ENCODE measurements at places on chromosomes 6 and 20. TPM values are rescaled to one million over a fixed set of nuclear protein-coding genes. Genes with fewer than 3 reads are reported as not detected.

DNA sequence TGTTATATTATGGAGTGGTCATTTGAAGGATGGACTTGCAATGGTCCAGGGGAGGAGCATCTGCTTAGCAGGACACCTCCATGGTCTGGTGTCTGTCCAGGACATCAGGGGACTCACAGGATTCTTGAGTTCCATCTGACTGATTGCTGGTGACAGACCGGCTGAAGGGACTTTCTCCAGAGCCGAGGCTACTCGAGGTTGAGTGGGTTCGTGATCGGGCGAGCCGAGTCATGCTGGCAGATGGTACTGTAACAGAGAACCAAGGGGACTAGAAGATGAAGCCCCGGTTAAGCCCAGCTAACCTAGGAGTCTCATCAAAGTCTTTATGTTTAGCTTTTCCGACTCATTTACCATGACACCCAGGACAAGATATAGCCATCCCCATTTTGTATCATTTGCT is 7.5 kb upstream of the SLA2 start:
- H3K36me3 ChIP-seq: no peaks in the 10 kb centered on the region
- H3K4me1 ChIP-seq: no peaks in the 10 kb centered on the region
- no peaks in the 10 kb centered on the region for H3K27me3 ChIP-seq
- DNase-seq: no peak

- H3K4me1 ChIP-seq: no peaks in the 10 kb centered on the region
- H3K27ac ChIP-seq: no peak overlapping the region
- no peak overlapping the region for H3K4me3 ChIP-seq
- DNase-seq: no peak
- H3K27me3 ChIP-seq: no peaks in the 10 kb centered on the region
These were observed 43.8 kb downstream of the EYA2 start for GRCh38 chr20:46938434-46938833.

DNA sequence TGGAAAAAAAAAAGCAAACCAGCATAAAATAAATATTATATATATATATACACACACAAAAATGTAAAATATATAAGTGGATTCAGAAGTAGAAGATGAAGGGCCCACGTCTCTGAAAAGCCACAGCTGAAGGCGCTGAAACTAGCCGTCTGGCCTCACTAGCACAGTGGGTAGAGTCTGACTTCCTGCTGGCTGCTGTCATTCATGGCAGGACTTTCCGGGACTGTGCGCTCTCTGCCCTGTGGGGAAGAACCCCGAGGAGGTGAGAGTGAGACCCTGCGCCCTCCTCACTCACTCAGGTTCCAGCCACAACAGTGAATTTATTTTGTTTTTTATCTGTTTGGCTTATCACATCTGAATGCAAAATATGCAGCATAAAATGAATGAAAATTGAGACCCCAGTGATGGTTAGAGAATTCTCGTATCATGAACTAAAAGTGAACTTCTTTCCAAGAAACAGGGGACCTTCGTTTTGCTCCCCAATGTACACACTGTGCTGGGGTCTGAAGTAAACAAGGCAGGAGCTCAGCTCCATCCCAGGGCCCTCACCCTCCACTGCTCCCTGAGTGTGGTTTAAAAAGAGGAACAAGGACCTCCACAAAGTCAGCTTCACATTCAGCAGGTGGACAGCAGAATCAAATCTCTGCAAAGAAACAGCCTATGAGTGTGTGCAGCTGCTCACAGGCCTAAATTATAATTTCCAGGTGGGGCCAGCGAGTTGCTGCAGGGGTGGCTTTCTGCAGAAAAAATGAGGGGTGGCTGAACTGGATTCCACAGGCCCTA is 1.3 kb upstream of the RAMACL start:
- H3K27me3 ChIP-seq: no peaks in the 10 kb centered on the region
- no peaks in the 10 kb centered on the region for H3K4me1 ChIP-seq
- no peak for DNase-seq
- no peaks in the 10 kb centered on the region for H3K36me3 ChIP-seq
- no peak overlapping the region for H3K4me3 ChIP-seq
- no peak overlapping the region for H3K27ac ChIP-seq

DNA sequence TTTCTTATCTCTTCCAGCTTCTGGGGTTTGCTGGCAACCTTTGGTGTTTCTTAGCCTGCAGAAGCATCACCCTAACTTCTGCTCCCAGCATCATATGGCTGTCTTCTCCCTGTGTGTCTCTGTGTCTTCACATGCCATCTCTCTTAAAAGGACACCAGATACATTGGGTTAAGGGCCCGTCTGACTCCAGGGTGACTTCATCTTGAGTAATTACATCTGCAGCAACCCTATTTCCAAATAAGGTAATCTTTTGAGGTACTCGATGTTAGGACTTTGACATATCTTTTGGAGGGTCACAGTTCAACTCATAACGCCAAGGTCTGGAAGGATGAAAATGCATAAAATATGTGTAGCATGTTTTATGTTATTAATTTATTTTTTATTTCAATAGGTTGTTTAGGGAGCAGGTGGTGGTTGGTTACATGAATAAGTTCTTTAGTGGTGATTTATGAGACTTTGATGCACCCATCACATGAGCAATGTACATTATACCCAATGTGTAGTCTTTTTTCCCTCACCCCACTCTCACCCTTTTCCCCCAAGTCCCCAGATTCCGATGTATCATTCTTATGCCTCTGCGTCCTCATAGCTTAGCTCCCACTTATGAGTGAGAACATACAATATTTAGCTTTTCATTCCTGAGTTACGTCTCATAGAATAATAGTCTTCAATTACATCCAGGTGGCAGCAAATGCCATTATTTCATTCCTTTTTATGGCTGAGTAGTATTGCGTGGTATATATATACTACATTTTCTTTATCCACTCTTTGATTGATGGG is 131.1 kb downstream of the TBXT start:
- H3K36me3 ChIP-seq: no peaks in the 10 kb centered on the region
- H3K4me3 ChIP-seq: no peak overlapping the region
- H3K27ac ChIP-seq: no peak overlapping the region
- no peaks in the 10 kb centered on the region for H3K4me1 ChIP-seq
- no peaks in the 10 kb centered on the region for H3K27me3 ChIP-seq
- no peak for DNase-seq

DNA sequence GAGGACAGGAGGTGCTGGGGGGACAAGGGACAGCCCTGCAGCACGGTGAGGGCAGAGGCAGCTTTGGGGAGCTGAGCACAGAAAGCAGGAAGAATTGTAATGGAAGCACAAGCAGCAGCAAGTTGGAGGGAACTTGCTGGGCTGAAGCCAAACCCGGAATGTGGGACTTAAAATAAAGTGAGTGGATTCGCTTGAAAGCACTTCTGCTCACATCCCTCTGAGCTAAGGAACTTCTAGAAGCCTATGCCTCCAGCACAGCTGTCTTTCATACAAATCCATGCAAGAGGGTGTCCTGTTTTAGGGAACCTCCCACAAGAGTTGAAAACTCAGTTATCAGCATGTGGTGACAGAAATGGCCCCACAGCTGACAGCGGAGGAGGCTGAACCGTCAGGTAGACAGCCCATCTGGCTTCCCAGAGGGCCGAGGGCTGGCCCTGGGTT is 71.4 kb upstream of the MLN start:
- H3K27me3 ChIP-seq: no peaks in the 10 kb centered on the region
- no peak overlapping the region for H3K27ac ChIP-seq
- H3K4me1 ChIP-seq: peaks cover 8% of the 10 kb centered on the region

GRCh38 chr20:33191484-33191883 is 23.5 kb downstream of the BPIFA2 start:
- H3K27me3 ChIP-seq: peaks cover 4% of the 10 kb centered on the region
- no peak for DNase-seq
- no peak overlapping the region for H3K27ac ChIP-seq
- no peak overlapping the region for H3K4me3 ChIP-seq
- H3K36me3 ChIP-seq: no peaks in the 10 kb centered on the region

Gene LPA
- not detected for polyA plus RNA-seq

Gene IMPG1
- not detected for polyA plus RNA-seq
